Aortic smooth muscle cell (primary cell): ENCODE measurements at places on chromosomes 7 and 10. TPM values are rescaled to one million over a fixed set of nuclear protein-coding genes. Genes with fewer than 3 reads are reported as not detected.

BICC1 gene
- total RNA-seq = 66.3 and 88.6 TPM in 2 replicates

FFAR4 gene
- total RNA-seq = not detected in 2 replicates

ARL4A gene
- 4.4 and 7.1 TPM in 2 replicates for total RNA-seq

UBE2D1 gene
- 6.9 and 9.3 TPM in 2 replicates for total RNA-seq

ANKRD61 gene
- total RNA-seq = 0.12 and 0.26 TPM in 2 replicates

LIPM gene
- 0.13 TPM in 1 of 2 replicates, not detected in the other for total RNA-seq

C10orf120 gene
- not detected in 2 replicates for total RNA-seq
